Activated naive CD8-positive, alpha-beta T cell treated with anti-CD3 and anti-CD28 coated beads, Interleukin-2, amount 50 U/mL, for 24 hours (primary cell): ENCODE measurements at places on chromosomes 13 and 19.

- DNase-seq, result no peak
These were observed 46.6 kb downstream of the PIN1 start for GRCh38 chr19:9881720-9882119.

DNA sequence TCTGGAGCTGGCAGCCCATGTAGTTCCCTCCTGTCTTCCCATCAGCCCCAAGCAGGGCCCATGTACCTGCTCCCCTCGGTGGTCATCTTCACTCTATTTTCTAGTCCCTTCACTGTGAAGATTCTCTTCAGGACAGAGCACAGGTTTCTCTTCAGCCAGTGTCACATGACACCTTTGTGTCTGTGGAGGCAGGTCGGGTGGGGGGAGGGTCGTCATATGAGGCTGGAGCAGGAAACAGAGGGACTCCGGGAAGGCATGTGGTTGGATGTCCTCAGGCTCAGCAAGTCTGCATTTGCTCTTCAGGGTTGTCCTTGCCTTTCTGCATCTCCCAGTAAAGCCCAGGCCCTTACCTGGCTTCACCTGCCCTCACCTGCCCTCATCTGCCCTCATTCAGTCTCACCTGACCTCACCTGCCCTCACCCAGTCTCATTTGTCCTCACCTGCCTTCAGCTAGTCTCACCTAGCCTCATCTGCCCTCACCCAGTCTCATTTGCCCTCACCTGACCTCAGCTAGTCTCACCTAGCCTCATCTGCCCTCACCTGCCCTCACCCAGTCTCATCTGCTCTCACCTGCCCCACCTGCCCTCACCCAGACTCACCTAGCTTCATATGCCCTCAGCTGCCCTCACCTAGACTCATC is 120.3 kb downstream of the ZDHHC20 start:
- DNase-seq, result no peak

DNA sequence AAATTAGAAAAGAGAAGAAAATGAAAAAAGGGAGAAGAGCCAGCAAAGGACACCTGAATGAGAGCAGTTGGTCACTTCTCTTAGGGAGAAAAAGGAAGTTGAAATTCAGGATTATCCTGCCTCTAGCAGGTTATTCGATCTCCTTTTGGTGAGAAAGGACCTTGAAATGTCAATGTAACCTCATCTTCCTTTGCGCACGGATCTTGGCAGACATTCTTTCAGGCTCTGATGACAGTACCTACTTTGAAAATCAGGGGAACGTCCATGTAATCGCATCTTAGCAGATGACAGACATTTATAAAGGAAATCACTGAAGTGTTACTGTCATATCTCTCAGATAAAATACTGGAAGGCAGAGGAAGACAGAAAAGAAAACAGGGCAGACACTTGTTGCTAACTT is 36.7 kb downstream of the FRY start:
- no peak for DNase-seq

GRCh38 chr13:51781246-51782022 is 22.5 kb downstream of the DHRS12 start:
- DNase-seq, result no peak

DNA sequence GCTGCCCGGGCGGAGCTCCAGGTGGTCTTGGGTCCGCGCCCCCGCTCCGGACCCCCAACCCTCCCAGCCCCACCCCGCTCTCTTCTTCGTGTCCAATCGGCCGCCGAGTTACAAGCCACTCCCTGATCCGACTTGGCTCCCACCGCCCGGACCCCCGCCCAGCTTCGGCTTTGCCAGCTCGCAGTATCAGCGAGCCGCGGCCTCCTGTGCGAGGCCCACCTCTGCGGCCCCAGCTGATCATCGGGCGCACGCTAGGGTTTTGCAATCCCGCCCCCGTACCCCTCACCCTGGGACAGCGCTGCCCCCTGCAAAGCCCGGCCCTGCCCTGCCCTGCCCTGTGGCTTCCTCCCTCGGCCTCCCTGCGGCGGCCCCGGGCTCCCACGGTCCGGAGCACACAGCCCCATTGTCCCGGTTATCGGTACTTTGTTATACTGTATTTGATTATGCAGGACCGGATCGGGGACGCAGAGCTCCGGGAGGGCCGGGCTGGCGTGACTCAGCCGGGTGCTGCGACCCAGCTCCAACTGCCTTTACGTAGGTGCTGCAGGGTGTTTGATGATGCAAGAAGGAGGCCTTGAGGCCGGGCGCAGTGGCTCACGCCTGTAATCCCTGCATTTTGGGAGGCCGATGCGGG is 598 bp upstream of the LPAR2 start:
- peak; percentile 57 for DNase-seq

DNA sequence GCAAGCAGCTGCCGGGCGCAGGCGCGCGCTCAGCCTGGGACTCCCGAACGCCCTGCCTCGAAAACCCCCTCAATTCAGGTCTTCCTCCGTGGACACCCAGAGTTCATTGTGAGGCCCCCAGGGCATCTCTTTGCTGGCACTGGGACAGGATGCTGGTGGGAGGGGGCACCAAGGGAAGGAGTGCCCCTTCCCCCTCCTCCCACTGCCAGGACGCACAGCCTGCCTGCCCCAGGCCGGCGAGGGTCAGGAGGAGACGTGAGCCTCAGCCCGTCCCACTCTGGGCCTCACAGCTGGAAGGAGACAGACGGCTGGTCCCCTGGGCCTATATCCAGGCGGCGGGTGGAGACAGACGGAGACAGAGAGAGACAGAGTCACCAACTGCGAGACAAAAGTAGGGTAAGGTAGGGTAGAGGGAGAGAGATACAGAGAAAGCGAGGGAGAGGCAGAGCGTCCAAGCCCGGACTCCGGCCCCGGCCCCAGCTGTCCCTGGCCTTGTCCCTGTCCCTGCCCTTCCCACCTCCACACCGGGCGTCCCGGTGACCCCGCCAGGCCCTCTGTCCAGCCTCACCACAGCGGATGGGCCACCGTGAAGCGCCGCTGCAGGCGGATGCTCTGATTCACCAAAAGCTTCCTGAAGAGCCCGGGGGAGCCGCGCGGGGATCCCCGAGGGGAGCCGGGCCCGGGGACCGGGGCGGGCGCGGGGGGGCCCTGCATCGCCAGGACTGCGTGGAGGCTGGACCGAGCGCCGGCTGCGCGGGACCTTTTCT is at the start of gene PDE4C:
TSS of gene PDE4C (minus strand) at position 737 of the 767 bp plus-strand sequence. CDS start at position 714, 23 bp downstream.
- DNase-seq, result no peak

GRCh38 chr13:38382946-38383345 is 33.3 kb downstream of the UFM1 start:
- no peak for DNase-seq

DNA sequence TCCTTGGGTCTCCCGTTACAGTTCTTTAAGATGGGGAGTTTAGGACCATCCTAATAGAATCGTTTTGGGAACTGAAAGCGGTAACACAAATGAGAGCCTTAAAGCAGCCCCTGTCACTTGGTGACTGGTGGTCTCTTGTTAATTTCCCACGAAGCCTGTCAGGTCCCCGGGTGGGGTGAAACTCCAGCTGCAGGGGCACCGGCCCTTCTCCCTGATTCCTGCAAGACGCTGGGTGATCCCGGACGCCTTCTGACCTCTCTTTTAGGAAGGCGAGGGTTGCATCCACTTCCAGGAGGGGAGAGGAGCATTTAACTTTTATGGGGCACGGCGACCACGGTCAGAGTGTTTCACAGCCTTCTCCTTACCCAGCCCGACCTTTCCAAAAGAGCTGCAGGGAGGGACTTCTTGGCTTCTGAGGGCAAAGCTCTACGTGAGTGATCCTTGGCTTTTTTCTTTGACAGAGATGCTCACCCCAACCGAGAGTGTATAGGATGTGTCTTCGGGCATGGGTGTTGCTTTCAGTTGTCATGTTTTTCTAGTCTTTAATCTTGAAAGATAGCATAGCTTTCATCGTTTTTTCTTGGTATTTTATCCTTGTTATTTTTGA is 688 bp downstream of the ZNF225 start:
- peak; percentile 10 for DNase-seq

- peak; percentile 78 for DNase-seq
These were observed 94.9 kb upstream of the MCF2L start for GRCh38 chr13:112873851-112874750.

GRCh38 chr13:46295491-46296114 is 83.9 kb downstream of the LRRC63 start:
- DNase-seq, result peak; percentile 50

DNA sequence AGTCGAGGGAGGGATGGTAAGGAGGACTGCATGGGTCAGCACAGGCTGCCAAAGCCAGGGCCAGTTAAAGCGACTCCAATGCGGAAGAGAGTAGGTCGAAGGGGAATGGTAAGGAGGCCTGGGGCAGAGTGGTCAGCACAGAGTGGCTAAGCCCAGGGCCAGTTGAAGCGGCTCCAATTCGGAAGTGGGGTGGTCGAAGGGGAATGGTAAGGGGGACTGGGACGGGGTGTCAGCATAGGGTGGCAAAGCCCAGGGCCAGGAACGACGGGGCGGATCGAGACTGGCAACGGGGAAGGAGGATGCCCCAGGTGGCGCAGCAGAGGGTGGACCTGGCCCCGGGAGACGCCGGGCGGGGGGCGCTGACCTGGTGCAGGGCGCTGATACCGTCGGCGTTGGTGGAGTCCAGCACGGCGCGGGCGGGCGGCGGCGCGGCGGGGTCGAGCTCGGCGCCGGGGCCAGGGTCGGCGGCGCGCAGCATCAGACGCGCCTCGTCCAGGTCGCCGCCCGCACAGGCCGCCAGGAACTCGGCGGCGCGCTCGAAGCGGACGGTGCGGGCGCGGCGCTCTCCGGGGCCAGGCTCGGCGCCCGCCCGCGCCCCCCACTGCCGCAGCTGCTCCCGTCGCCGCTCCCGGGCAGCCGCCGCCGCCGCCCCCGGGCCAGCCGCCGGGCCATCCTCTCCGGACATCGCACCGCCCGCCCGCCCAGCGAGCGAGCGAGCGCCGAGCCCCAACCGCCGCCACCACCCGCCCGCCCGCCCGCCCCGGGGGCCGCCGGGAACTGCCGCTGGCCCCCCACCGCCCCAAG is at the start of gene PPP1R12C:
TSS of gene PPP1R12C (minus strand) at position 779 of the 804 bp plus-strand sequence. CDS start at position 685, 94 bp downstream.
- peak; percentile 28 for DNase-seq

DNA sequence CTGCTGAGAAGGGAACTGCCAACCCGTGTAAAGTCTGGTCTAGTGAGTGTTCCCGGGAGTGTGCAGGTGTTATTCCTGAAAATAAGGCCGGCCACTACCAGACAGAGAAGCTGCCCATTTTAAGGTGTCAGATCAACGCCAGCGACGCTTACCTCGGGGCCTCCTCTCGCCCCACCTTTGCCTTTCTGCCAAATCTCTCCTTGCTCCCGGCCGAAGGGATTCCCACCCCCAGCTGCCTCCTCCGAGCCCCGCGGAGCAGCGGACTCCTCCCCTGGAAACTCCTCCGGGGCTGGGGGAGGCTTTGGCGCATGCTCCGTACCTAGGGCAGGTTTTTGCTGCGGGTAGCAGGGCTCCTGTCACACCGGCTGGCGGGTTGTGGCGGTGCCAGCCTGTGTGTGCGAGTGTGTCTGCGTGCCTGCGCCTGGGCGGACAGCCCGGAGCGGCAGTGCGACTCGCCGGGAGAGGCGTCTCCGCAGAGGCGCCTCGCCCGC is at the start of gene HS6ST3:
TSS of gene HS6ST3 (plus strand) at position 359 of the 491 bp plus-strand sequence.
- no peak for DNase-seq

DNA sequence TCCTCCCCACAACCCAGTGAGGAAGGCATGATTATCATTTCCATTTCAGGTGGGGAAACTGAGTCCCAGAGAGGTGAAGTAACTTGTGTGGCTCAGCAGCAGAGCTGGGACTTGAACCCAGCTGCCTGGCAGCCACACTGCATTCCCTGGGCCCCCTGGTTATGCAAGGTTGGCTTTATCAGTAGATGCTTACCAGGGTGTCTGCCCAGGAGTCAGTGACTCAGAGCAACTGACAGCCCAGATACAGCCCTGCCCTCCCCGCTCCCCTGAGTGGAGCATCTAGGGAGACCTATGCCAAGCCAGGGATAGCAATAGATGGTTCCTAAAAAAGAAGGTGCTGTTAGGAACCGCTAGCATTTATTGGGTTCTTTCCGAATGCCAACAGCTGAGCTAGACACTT is 5.9 kb downstream of the IGLON5 start:
- no peak for DNase-seq

DNA sequence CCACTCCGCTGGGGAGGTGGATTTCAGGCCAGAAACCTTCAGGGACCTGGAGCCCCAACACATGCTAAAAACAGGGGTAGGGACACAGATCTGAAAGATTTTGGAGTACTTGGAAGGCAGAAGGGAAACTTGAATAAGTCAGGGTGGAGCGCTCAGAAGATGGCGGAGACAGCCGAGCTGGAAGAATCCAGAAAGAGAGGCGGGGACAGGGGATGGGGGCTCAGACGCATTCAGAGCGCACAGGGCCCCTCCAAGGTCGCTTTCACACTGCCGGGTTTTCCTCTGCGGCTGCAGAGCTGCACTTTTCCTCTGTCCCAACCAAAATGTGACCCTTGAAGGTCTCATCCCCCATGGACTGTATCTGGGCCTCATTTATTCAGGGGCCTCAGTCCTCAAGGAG is 56.9 kb downstream of the ERICH4 start:
- DNase-seq, result no peak

GRCh38 chr13:99361197-99361596 is 54.0 kb upstream of the GPR183 start:
- no peak for DNase-seq

DNA sequence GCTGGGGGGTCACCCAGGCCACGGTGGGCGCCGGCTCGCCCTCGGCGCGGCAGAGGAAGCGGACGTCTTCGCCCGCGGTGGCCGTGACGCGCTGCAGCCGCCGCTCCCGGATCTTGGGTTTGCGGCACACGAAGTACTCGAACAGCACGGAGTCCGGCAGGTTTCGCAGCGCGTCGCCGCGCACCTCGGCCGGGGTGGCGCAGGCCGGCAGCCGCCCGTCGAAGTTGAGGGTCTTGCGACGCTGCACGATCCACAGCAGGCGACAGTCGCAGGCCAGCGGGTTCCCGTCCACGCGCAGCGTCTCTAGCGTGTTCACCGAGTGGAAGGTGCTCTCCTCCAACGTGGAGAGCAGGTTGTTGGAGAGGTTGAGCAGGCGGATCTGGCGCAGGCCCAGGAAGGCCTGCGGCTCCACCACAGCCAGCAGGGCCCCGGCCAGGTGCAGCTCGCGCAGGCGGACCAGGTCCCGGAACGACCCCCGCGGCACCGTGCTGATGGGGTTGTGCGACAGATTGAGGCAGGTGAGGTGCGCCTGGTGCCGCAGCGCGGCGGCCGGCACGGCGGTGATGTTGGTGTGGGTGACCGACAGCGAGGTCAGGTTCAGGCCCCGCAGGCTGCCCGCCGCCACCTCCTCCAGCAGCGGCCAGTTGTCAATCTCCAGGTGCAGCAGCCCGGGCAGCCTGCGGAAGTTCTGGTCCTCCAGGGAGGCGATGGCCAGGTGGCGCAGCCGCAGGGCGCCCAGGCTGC is 8.6 kb upstream of the PEAK3 start:
- DNase-seq, result no peak

DNA sequence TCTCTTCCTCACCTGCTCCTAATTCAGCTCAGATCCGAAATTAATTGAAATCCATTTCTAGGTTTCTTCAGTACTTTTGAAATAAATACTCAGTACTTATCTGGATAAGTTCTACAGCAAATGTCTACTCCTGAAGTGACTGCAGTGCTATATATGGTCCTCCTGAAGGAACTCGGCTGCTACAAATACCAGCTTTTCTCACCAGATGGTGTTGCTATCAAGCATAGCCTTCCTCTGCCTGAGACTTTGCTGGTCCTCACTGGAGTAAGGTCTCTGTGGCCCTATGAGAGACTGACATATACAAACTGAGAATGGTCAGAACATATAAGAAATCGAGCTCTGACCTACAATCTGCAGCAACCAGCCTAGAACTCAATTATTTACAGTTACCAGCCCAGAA is 161.6 kb downstream of the NDFIP2 start:
- DNase-seq, result no peak
